ENCODE measurements at places on chromosomes 13 and 19.

GRCh38 chr19:51926426-51926783 is 867 bp upstream of the ZNF613 start:
- no peak for DNase-seq

DNA sequence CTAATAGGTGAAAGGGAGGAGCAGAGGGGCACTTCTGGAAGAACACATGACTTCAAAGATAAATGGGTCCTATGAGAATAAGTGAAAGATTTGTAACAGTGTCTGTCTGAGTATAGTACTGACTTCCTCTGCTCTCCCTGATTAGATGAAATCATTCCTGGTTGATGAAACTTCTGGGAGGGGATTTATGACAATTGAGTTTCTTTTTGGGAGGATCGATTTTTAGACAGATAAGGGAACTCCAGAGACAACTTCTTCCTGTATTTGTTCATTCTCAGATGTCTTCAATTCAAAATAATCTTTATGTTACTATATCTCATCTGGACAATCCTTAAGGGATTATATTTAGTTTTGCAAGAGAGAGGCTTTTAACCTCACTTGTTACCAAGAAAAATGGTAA is 20.0 kb downstream of the SETDB2 start:
- DNase-seq, result no peak

DNA sequence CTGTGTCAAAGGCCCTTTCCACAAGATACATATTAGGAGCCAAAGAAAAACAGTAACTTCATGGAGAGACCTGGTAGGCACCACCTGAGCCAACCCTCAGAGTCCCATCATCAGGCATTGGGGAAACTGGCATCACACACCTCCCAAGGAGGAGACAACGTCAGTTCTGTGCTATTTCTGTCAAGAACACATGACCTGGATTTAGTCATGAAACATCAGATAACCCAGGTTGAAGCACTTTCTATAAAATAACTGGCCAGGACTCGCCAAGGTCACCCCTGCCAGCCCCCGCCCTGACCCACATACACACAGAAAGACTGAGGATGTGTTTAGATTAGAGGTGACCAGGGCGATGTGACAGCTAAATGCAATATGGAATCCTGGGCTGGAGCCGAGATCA is 35.6 kb downstream of the COL4A1 start:
- no peak for DNase-seq

DNA sequence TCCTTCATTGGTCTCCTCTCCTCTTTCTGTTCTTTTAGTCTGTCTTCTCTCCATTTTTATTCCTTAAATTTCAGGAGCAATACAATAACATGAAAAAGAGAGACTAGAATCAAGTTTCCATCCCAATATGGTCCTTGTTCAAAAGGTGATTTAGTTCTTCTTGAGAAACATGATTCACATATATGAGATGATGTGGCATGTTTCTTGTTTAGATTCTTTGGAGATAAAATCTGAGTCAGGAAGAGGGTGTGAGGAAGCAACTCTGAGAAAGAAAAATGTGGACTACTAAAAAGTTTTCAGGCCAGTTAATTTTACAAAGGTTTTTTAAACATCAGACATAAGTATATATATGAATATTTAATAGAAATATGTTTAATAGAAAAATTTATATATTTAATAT is 231.4 kb downstream of the OXGR1 start:
- DNase-seq, result no peak

DNA sequence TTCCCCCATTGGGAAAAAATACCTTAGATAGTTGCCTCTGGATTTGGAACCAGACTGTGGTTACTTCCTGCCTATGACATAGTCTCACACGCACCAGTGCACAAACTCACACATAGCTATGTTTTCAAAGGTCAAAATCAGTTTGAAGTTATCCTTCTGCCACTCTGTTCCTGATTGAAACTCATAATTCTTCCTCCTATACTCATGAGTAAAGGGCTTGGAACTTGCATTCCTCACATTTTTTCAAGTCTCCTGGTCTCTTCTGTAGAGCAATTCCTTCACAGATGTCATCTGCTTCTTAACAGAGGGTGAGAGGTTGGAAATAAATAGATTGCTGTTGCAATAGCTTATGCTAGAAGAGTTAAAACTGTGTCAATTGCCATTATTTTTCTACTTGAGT is 18.6 kb upstream of the POSTN start:
- DNase-seq, result no peak

DNA sequence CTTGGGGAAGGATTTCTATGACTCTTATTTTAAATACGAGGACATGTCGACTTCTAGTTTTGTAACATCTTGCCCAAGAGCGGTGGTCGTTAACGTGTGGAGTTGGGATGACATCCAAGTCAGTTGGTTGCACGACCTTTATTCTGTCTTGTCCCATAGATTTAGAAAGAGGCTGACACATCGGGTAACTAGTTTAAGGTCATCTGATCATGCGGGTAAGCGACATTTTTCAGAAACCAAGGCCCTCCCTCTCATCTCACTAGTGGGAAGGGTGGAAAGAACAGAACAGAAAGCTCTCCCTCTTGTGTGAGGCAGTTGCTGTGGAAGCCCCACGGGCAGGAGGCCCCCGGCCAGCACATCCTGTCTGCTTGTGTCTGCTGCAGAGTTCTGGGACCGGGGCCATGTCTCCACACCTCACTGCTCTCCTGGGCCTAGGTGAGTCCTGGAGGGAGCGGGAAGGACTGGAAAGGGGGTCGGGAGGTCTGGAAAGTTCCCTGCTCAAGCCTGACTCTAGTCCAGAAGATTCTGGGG is at the start of gene LAIR2:
TSS of gene LAIR2 (plus strand) at position 314 of the 531 bp plus-strand sequence. CDS start at position 402, 88 bp downstream.
- no peak for DNase-seq

DNA sequence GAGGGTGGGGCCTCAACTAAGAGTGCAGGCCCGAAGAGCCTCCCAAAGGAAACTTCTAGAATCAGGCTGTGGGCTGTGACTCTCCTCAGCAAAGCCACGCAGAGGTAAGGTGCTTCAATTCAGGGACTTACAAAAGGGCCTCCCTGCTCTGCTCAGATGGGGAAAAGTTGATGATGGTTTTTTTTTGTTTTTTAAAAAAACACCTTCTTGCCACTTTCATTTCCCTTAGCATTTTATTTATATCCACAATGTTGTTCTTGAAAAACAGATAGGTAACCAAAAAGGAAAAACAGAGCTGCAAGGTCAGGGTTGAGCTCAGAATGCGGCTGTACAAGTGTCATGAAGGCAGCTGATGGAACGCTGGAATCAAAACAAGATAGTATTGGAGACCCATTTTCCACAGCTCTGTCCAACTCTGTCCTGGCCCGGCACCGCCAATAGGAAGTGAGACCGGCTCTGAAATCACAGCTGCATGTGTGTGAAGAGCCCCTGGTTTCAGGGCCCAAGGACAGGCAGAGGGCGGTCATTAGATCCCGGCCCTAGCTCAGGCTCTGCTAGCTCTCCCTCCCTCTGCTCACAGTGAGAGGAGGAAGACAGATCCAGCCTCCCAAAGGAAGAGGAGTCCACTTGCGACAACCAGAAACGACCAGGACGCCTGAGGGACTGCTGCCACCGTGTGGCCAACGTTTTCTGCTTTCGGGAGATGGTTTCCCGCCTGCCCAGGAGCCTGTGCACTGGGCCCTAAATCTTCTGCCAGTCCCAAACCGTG is 58.3 kb downstream of the KLF2 start:
- peak; percentile 81 for DNase-seq

- DNase-seq, result no peak
Observed at GRCh38 chr19:29535984-29536508, 10.3 kb downstream of the VSTM2B start.

GRCh38 chr19:36773223-36773579 is 594 bp upstream of the ZNF850 start:
- DNase-seq, result no peak

- no peak for DNase-seq
Observed at GRCh38 chr19:52724701-52725514, 9.9 kb downstream of the ZNF611 start.

DNA sequence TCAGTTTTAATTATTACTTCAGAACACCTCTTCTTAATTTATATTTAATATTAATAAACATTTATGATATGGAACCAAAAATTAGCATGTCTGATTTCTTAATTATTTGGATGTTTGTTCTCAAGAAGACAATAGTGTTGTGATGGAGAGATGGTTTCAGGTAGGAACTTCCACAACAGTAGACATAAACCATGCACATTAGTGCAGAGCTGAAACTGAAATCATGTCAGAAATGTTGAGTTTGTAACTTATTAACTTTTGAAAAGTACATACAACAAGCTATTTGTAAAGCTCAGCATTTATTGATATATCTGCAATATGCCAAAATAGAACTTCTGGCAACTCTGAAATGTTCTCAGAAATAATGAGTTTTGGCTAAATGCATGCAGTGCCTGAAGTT is 11.8 kb upstream of the EDNRB start:
- DNase-seq, result no peak

GRCh38 chr13:99722931-99723330 is 221.7 kb downstream of the TM9SF2 start:
- no peak for DNase-seq

DNA sequence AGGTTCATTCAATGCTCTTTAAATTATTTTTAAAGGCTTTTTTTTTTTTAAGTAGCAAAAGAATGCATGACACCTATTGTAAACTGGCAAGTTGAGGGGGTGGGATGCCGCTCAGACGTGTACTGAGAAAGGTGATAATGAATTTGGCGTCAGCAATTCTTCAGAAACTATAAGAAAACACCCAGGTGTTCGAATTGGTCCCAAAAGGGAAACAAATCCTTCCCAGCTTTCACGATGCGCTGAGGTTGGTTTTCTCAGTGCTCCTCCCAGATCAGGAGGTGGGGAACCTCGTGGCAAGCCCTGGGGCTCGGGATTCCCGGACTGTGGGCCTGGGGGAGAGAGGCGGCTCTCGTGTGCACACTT is 543 bp upstream of the FAM124A start:
- no peak for DNase-seq

GRCh38 chr13:21458451-21458812 is 671 bp downstream of the ZDHHC20 start:
- DNase-seq, result peak; percentile 50

GRCh38 chr13:46684287-46685001 is 112.5 kb downstream of the ESD start:
- no peak for DNase-seq

GRCh38 chr13:30153545-30154426 is 153.6 kb downstream of the KATNAL1 start:
- DNase-seq, result no peak

DNA sequence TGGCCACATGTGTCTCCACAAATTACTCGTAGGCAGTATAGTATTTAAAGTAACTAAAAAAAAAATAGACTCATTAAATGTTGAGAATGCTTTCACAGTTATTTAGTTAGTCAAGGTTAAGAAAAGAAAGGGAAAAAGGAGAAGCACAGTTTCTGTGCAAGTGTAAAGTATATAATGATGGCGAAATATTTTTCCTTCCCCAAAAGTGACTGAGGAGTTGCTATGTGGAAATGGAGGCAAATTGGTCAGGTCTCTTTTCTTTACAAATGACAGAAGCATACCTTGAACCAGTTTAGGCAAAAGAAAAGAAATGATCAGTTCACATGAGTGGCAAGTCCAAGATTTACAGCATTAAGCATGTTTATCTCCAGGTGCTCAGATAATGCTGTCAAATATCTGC is 18.0 kb downstream of the CSNK1A1L start:
- DNase-seq, result no peak

DNA sequence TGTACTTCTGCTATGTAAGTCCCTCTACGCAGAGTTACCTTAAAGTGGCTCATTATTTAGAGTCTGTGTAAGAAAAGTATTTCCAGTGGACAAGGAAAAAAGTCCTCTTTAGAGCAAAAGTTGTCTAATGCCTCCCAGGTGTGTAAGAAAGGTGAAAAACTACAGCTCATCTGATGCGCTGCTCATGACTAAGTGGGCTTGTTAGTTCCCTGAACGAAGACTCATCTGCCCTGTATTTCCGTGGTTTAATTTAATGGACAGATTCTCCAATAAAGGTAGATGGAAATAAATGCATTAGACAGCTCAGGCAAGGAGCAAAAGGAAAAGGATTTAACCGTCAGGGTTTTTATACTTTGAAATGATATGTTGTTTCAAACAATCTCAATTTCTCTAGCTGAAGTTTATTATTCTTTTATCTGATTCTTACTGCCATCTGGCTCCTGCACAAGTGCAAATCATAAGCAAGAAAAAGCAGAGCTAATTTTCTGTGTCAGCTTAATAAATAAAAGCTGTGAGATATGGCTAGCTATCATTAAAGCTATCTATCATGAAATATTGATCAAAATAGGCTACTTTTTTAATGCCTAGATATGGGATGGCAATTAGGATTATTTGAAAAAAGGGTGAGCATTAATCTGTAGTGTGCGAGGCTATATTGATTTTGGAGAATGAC is 73.7 kb upstream of the PCDH9 start:
- no peak for DNase-seq

- no peak for DNase-seq
Observed at GRCh38 chr19:43997631-43998290, 5.0 kb upstream of the ZNF230 start.

DNA sequence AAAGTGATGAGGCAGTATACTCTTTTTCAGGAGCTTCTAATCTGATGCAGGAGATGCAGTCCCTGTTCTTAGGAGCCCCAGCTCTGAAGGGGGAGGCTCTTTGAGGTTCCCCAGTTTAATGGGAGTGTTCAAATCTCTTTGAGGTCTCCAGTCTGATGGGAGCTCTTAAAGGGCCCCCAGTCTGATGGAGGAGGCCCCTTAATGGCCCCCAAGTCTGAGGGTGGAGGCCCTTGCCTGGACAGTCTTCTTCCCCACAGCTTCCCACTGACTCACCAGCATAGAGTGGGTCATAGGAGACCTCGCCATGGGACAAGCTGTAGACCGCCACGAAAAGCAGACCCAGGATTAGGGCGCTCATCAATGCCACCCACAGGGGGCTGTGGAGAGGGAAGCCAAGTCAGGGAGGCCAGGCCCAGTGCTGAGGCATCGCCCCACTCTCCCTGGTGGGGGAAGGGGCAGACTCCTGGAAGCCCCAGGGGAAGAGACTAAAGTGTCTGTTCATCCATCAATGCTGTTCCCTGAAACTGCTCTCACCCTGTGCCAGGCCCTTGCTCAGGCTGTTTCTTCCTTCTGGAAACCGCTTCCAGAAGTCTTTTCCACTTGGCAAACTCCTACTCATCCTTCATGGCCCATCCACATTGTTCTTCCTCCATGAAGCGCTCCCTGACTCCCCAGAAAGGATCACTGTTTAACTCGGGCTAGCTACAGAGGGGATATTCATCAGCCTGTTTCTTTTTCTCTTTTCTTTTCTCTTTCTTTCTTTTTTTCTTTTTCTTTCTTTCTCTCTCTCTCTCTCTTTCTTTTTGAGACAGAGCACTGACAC is 2.1 kb downstream of the TM6SF2 start:
- no peak for DNase-seq

DNA sequence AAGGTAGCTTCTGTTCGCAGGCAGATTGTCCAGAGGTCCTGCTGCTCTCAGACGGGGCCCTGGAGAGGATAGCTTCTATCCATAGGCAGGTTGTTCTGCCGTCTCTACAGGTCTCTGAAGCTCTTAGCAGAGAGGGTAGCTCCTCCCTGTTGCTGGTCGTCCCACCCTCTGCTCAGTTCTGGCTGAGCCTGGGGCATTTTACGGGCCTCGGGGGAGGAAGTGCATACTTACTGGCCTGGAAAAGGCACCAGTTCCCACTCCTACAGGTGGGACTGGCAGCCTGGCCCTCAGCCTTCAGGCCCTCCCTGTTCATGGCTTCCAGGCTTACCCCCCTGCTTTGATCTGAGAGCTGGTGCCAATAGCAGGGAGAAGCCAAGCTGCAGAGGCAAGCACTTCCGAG is 42.3 kb downstream of the USPL1 start:
- no peak for DNase-seq

Data from CD4-positive, alpha-beta T cell treated with Interleukin-4 for 4 hours (primary cell).